Aorta (tissue), 5 donors: ENCODE measurements at places on chromosomes 4 and X. TPM values are rescaled to one million over a fixed set of nuclear protein-coding genes. Genes with fewer than 3 reads are reported as not detected.

GRCh38 chr4:104752337-104752736, 257.6 kb upstream of the CXXC4 start:
- no peak overlapping the region for H3K4me3 ChIP-seq
- peaks cover 3% of the 10 kb centered on the region for H3K4me1 ChIP-seq
- DNase-seq: no peak
- no peaks in the 10 kb centered on the region for H3K27me3 ChIP-seq
- no peaks in the 10 kb centered on the region for H3K36me3 ChIP-seq
- no peak overlapping the region for H3K27ac ChIP-seq

The NDST4 gene
- total RNA-seq: not detected

GRCh38 chrX:68833855-68834331, 5.1 kb downstream of the EFNB1 start:
- no peak for DNase-seq
- H3K27me3 ChIP-seq: no peaks in the 10 kb centered on the region
- H3K36me3 ChIP-seq: no peaks in the 10 kb centered on the region
- no peak overlapping the region for H3K4me3 ChIP-seq
- H3K27ac ChIP-seq: no peak overlapping the region

DNA sequence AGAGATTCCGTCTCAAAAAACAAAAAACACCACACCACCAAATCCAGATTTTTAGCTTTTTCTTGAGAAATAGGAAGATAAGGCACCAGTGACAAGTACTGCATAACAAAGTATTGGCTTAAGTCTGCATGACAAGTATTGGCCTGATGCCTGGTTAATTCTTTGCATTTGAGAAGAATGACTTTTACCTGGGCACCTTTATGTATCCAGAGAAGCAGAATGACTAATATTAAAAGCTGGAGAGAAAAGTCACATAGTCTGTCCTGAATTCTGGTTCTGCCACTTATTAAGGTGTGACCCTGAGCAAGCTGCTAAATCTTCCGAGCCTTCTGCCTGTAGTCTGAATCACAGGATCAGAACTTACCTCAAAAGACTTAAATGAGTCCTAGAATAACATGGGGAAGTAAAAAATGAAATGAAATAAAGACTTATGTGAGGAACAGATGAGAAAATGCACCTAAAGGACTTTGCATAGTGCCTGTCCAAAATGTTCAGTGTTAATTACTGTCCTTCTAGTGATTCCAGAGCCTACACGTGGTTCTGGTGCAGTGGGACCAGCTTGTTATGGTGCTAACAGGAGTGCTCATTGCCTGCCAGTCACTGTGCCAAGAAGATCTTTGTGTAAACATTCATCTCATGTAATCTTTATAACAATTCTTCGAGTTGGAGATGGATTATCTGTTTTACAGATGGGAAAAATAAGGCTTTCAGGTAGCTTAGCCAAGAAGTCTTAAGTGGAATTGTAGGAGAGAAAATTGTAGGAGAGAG, 31.6 kb downstream of the UGDH start:
- H3K27ac ChIP-seq: no peak overlapping the region
- H3K36me3 ChIP-seq: peaks cover 2% of the 10 kb centered on the region
- no peaks in the 10 kb centered on the region for H3K4me1 ChIP-seq
- DNase-seq: no peak
- no peaks in the 10 kb centered on the region for H3K27me3 ChIP-seq

DNA sequence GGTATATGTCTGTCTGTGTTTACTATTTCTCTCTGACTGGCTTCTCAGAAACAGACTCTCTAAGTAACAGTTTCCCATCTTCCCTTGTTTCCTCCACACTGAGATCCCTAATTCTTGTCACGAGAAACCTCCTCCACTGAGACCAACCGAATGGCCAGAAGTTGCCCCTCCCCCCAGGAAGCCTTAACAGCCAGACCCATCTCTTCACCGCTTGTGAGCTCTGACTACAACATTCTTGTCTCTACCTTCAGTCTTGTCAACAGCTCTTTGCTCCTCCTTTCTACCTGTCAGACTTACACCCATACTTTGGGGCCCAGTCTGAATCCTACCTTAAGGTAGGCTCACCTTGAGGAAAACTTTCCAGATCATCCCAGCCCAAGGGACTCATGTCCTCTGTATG, 90.8 kb downstream of the NHSL2 start:
- no peak for DNase-seq
- no peak overlapping the region for H3K27ac ChIP-seq
- H3K27me3 ChIP-seq: no peaks in the 10 kb centered on the region
- no peak overlapping the region for H3K4me3 ChIP-seq
- no peaks in the 10 kb centered on the region for H3K4me1 ChIP-seq

DNA sequence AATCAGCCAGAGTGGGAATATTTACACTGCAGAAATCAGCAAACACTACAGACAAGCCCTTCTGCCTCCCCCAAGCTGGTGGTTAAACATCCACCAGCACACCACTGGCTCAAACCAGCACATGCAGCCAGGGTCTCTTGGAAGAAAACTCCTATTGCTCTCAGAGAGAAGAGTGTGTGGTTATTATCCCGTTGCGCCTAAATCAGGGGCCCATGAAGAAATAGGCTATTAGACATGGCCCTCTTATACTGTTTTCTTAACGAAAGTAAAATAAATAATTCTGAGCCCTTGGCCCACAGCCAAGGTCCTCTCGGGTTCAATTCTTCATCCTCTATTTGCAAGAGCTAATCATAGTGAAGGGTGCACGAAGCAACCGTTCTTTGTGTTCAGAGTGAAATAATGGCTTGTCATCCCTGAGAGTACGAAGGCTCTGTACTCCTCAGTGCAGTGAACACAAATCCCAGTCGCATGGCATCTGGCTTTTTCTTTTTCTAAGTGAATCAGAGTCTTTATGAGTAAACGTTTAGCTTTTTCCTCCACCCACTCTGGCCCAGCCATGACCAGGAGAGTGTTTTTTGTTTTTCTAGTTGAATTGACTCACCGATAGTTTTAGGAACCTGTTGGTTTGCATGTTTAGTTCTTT, 33.4 kb upstream of the RBM47 start:
- no peaks in the 10 kb centered on the region for H3K27me3 ChIP-seq
- peaks cover 4% of the 10 kb centered on the region for H3K4me1 ChIP-seq
- no peak overlapping the region for H3K27ac ChIP-seq
- DNase-seq: no peak

The SFRP2 gene
- total RNA-seq: 1,198 TPM

DNA sequence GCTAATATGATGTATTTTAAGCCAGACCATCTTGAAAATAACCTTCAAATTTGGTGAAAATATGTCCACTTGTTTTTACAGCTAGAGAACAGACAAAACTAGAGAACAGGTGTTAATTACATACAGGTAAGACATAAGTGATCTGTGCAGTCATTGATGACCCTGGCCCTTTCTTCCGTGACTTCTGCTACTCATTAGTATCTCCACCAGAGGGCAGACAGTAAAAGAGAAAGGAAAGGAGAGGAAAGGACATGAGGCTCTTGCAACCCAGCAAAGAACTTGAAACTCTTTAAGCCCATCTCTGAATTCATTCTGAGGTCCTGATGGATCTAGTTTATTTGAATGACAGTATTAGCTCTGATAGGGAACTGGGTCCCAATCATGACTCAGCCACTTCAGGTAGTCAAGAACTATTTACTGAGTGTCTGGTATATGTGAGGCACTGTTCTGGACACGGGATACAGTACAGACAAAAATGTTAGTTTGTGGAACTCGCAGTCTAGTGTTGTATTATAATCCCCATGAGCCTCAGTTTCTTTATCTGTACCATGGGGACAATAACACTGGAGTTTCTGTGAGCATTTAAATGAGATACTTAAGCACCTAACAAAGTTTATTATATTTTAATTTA, 121.0 kb upstream of the TEX13D start:
- no peaks in the 10 kb centered on the region for H3K27me3 ChIP-seq
- DNase-seq: no peak
- H3K27ac ChIP-seq: no peak overlapping the region
- H3K4me1 ChIP-seq: no peaks in the 10 kb centered on the region
- no peaks in the 10 kb centered on the region for H3K36me3 ChIP-seq

The AMTN gene
- not detected for total RNA-seq

- H3K4me1 ChIP-seq: no peaks in the 10 kb centered on the region
- H3K36me3 ChIP-seq: no peaks in the 10 kb centered on the region
- no peak overlapping the region for H3K27ac ChIP-seq
Observed at GRCh38 chr4:6682862-6683590, 10.7 kb upstream of the S100P start.

The APBB2 gene
- total RNA-seq: 101 TPM

GRCh38 chr4:83606898-83607297, 71.0 kb downstream of the GPAT3 start:
- no peaks in the 10 kb centered on the region for H3K4me1 ChIP-seq
- no peak overlapping the region for H3K4me3 ChIP-seq
- no peaks in the 10 kb centered on the region for H3K36me3 ChIP-seq
- no peaks in the 10 kb centered on the region for H3K27me3 ChIP-seq
- no peak overlapping the region for H3K27ac ChIP-seq

The SLC38A5 gene
- total RNA-seq: 11.8 TPM

The TFDP3 gene
- total RNA-seq: not detected

DNA sequence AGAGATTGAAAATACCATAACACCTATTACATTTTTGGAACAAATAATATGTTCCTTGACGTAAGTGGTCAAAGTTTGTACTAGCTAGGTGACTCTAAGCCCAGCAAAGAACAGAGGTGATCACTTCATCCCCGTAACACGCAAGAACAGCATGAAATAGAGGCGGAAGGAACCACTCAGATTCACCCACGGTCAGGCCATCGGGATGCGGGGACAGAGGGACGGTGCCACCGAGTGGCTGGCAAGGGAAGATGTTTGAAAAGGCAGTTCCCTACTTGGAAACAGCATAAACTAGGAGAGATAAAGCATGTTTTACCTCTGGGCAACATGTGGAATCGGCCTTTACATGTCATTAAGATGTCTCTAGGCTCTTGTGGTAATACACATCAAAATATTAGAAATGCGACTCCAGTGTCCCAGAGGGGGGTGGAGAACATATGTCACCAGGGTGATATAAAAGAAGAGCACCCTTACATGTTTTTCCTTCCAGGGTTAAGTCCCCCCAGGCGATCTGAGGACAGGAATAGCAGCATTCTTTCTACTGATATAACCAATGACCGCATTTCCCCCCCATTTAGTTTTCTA, 84.0 kb downstream of the PHKA2 start:
- DNase-seq: no peak
- H3K36me3 ChIP-seq: peaks cover 1% of the 10 kb centered on the region
- H3K27ac ChIP-seq: no peak overlapping the region
- no peak overlapping the region for H3K4me3 ChIP-seq
- H3K27me3 ChIP-seq: no peaks in the 10 kb centered on the region

The RIPPLY1 gene
- total RNA-seq: not detected

The ATP8A1 gene
- total RNA-seq: 11.6 TPM

The HTN3 gene
- total RNA-seq: not detected

GRCh38 chr4:15331930-15332329, 95.9 kb upstream of the C1QTNF7 start:
- no peak for DNase-seq
- no peaks in the 10 kb centered on the region for H3K27me3 ChIP-seq
- H3K27ac ChIP-seq: no peak overlapping the region

The PRR27 gene
- not detected for total RNA-seq

DNA sequence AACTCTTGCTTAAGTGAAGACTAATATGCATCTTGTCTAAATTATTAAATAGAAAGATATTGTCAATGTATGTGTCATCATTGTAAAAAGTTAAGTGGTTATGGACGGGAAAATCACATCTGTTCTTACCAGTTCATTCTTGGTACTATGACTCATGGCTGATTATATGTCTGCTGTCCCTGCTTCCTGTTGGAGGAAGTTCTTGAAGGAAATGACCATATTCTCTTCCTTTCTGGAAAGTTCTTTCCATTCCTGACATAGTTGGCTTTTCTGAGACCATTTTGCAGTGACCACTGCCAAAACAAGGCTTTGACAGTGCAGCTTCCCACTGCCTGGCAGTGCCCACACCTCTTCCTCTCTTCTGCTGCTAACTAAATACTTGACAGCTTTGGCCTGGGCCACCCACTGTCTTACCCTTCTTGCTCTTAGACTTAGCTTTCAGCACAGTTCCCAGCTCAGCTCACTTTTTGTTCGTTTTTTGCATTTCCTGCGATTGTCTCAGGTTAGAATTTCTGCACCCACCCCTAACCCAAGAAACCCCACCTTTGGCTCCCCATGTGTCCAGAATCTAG, 13.2 kb upstream of the CLDN24 start:
- no peak overlapping the region for H3K27ac ChIP-seq
- no peak overlapping the region for H3K4me3 ChIP-seq
- no peaks in the 10 kb centered on the region for H3K27me3 ChIP-seq
- no peaks in the 10 kb centered on the region for H3K4me1 ChIP-seq
- no peak for DNase-seq

GRCh38 chr4:3213106-3213425, 35.9 kb upstream of the MSANTD1 start:
- no peaks in the 10 kb centered on the region for H3K36me3 ChIP-seq
- H3K4me3 ChIP-seq: no peak overlapping the region
- peak; percentile 9 for DNase-seq
- no peak overlapping the region for H3K27ac ChIP-seq

DNA sequence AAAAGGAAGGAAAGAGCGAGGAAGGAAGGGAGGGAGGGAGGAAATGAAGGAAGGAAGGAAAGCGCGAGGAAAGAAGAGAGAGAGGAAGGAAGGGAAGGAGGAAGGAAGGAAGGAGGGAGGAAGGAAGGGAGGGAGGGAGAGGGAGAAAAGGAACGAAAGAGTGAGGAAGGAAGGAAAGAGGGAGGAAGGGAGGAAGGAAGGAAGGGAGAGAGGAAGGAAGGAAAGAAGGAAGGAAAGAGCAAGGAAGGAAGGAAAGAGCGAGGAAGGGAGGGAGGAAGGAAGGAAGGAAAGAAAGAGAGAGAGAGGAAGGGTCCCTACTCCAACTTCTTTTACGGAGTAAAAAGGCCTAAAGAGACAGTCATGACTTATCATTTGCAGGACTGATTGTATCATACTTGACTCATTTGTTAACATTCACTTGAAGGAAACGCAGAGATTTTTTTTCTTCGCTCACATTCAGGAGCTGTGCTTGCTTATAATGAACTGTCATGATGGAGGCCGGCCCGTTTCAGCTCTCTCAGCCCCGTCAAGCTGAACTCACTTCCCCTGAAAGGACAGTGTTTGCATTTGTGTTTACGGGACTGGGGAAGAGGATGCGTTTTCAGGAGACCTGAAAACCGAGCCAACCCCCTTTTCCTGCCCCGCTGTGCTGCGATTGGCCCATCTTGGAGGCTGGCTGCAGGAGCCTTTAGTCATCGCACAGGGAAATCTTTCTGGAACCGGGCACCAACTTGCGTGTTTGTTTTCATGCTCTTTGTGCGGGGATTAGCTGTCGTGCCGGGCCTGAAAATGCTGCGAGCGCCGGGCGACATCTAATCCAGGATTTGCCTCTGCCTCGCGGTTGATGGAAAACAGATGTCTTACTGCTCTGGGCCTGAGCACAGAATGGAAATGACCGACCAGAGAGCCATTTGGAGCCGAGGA, 17.8 kb downstream of the TRIM2 start:
- peak overlapping the region; percentile 64 for H3K4me3 ChIP-seq
- peak; percentile 85 for DNase-seq
- no peaks in the 10 kb centered on the region for H3K36me3 ChIP-seq
- no peaks in the 10 kb centered on the region for H3K4me1 ChIP-seq
- no peak overlapping the region for H3K27ac ChIP-seq
- H3K27me3 ChIP-seq: no peaks in the 10 kb centered on the region

The TEX13D gene
- not detected for total RNA-seq
